ENCODE measurements at places on chromosomes 1 and 21.

DNA sequence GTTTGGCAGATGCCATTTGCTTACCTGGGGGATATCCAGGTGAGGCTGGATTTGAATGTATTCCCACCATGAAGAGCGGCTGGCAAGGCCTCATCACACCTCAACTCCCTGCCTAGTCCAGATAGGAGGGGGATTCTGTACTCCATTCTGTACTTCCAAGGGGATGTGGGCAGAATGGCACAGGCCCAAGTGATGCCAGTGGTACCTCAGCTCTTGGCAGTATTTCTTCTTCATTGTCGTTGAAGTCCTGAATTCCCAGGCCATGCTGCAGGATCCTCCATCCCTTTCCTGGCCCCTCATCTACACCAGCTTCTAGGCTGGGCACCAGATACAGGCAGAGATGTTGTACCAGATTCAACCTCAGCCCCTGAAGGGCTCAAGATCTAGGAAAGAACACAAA lies 47.9 kb downstream of the KLHDC7A start:
- DNase-seq = no peak

- DNase-seq = no peak
Measured at GRCh38 chr21:31326522-31327242, 17.4 kb downstream of the TIAM1 start.

DNA sequence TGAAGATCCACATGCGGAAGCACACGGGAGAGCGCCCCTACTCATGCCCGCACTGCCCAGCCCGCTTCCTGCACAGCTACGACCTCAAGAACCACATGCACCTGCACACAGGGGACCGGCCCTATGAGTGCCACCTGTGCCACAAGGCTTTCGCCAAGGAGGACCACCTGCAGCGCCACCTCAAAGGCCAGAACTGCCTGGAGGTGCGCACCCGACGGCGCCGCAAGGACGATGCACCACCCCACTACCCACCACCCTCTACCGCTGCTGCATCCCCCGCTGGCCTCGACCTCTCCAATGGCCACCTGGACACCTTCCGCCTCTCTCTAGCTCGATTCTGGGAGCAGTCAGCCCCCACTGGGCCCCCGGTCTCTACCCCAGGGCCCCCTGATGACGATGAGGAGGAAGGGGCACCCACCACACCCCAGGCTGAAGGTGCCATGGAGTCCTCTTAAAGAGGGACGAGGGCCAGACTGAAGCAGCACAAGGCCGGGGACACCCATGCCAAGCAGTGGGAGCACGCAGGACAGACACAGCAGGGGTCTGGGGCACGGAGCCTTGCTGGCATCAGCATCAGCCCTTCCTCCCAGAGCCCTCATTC lies 13.7 kb downstream of the ZBTB7B start:
- no peak for DNase-seq

- DNase-seq = peak; percentile 20
Measured at GRCh38 chr21:19340303-19340702, 936.7 kb upstream of the TMPRSS15 start.

DNA sequence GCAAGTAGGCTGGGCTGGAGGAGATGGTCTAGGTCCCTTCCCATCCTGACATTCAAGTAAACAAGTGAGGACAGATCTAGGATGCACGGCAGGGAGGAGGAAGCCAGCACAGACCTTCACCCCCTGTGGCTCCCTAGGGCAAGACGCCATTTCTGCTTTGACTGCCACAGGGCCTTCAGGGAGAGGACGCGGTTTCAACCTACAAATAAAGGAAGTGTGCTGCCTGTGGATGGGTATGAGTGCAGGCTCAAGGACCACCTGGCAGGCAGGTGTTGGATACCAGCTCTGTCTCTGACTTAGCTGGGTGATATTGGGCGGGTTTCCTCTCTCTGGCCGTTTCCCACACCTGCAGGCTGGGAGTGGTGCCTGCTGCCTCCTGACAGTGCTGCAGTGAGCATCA lies 16.2 kb downstream of the SLC2A1 start:
- no peak for DNase-seq

GRCh38 chr1:76191561-76191960 lies 117.0 kb downstream of the ST6GALNAC3 start:
- no peak for DNase-seq

DNA sequence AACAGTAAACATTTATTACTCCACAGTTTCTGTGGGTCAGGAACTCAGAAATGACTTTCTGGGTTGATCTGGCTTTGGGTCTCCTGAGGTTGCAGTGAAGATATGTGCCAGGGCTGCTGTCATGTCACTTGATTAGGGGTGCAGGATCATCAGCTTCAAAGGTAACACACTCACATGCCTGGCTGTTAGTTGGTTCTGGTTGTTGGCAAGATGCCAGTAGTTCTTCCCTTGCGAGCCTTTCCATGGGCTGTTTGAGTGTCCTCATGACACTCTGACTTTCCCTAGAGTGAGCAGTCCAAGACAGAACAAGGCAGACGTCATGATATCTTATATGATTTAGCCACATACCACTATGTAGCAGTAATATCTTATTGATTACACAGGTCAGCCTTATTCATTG lies 1.8 kb downstream of the SWT1 start:
- DNase-seq = peak; percentile 43

GRCh38 chr1:66223681-66224080 lies 310.3 kb upstream of the SGIP1 start:
- no peak for DNase-seq

DNA sequence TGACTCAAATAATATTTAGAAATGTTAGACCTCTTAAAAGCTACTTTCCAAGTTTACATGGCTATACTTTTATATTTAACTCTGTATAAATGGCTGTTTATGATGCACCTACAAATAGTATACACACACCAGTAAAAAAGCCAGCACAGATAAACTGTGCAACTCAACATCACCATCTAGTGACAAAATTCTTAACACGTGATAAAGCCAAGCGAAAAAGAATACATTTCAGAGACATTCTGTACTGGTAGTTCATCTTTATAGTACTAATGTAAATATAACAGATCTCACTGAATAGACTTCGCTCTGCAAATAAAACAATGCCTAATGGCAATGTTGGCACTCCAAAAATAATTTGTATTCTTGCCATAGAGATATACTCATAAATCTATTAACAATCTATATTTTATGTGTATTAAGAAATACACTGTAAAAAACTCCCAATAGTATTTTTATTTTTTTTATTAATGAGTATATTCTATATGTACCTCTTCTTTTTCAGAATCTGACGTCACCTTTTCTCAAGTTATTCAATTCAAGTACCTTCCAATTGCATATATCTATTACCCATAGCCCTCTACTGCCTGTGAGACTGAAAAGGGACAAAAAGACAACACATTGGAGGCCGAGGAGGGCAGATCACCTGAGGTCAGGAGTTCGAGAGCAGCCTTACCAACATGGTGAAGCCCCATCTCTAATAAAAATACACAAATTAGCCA lies 100.2 kb downstream of the DPYD start:
- peak; percentile 61 for DNase-seq

DNA sequence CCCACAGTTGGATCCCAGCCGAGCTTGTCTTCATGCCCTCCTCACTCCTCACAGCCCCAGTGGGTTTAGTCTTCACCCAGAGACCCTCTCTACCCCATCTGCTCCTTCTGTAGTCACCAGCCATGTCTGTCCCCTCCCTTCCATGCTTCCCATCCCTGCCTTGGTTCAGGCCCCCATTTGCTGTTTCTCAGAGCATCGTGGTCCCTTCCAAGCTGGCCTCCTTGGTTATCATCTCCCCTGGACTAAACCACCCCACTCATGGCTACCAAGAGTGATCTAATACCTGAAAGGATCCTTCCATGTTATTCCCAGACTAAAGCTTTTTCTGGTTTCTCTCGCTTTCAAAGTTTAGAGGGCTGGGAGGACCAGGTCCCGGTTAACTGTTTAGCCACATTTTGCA lies 8.3 kb downstream of the CNIH3 start:
- DNase-seq = no peak

GRCh38 chr1:103106426-103107341 lies 1.6 kb downstream of the COL11A1 start:
- DNase-seq = peak; percentile 36

GRCh38 chr1:204217648-204218000 lies 3.8 kb upstream of the GOLT1A start:
- DNase-seq = no peak

DNA sequence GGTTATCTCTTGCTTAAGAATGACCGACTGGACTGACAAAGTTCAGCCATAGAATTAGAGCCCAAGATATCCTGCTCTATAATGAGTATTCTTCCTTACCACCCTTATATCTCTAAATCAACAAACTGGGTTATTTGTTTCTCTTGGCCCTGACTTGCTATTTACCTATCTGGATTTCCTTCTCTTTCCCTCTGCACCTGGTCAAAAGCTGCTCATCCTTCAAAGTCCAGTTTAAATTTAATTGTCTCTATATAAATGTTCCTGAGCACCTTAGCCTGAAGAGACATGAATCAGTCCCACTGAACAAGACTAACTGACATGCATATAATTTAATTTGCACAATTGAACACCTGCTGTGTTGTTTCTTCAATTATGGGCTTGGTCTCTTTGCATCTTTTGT lies 127.1 kb upstream of the KCNJ15 start:
- peak; percentile 96 for DNase-seq

GRCh38 chr1:12692967-12693782 lies 22.7 kb upstream of the AADACL3 start:
- DNase-seq = no peak

DNA sequence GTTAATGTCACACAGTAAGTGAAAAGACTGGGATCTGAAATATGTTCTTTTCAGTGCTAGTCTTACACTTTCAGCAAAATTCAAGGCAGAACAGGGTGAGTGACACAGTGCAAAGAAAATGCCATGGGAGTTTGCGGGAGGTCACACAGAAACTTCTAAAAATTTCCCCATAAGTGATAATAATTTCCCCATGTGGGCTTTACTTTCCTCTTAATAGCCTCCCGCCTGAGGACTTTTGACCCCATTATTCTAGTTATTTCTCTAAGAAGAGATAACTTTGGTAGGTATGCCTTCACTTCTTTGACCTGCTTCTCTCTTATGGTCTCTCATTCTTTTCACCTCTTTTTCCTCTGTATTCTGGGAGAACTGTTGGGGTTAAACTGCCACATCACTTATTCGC lies 8.1 kb upstream of the DNAH14 start:
- DNase-seq = no peak

- DNase-seq = peak; percentile 88
Measured at GRCh38 chr1:232600424-232601258, 29.3 kb downstream of the SIPA1L2 start.

- DNase-seq = no peak
Measured at GRCh38 chr1:153365696-153366095, 8.0 kb downstream of the S100A9 start.

DNA sequence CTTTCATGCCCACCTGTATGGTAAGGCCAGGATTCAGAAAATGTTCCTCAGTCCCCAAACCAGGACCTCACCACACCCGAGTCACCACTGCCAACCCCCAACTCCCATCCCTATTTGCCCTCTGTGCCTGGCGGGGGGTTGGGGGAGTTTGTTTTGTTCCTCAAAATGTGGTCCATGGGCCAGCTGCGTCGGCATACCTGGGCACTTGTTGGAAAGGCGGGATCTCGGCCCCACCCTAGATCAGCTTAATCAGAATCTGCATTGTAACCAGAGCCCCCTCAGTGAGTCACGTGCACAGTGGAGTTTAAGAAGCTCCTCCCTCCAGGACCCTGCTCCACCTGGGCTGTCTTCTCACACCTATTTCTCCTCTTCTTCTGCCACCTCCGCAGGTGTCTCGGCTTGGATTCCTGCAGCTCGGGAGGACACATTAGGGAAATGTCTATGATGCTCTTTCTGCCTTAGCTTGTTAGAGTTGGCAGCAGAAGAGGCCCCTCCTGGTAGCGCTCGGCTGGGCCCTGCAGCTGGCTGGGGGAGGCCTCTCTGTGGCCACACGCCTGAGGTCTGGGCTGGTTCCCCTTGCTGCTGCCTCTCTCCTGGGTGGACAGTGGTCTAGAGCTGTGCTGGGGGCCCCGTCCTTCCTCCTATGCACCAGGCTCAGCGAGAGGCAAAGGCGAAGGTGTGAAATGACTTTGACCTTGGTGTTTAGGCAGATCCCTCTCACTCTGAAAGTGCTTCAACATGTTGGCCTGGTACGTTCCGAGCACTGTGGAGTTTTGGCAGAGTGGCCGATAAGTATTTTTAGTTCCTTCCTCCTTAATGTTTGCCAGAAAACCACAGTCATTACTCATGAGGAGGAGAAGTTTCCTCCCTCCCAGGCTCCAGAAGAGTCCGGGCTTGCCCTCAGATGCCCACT lies 41.8 kb upstream of the CAMTA1 start:
- DNase-seq = peak; percentile 4

GRCh38 chr1:79614762-79615161 lies 608.2 kb upstream of the ADGRL4 start:
- no peak for DNase-seq

- no peak for DNase-seq
Measured at GRCh38 chr21:28644762-28645161, 347.9 kb downstream of the LTN1 start.

DNA sequence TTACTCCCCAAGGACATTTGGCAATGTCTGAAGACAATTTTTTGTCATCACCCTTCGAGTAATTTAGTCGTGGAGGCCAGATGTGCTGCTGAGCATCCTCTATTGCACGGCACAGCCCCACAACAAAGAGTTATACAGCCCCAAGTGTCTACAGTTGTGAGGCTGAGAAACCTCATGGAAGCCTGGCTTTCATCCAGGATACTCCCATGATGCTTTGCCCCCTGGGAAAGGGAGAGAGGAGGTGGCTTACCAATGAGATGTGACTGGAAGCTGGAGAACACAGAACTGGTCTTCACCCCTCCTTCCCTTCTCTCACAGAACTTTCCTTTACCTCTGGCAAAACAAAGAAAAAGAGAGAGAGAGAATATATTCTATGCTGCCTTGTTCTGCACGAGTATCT lies 150.9 kb upstream of the VAMP3 start:
- no peak for DNase-seq

GRCh38 chr1:232978091-232978634 lies 27.8 kb downstream of the NTPCR start:
- no peak for DNase-seq

DNA sequence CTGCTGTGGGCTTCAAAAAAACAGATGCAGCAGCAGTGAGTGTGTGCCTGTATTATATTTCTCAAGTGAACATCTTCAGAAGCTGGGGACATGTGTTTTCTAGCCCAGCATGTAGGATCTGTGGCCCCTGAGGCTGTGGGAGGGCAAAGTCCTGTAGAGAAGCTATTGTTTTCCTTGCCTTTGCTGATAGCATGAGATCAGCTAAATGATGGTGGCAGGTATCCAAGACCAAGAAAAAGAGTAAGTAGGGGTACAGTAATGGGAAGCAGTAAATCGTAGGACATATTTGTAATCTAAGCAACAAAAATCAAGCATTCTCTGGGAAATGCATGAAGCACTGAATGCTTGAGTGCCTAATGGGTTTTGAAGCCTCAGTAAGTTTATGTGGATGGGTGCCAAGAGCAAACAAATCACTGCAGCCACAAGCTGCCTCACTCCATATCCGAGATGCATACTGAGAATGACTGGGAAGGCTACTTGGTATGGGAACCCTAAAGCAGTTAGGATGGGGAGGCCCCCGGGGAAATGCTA lies 98.3 kb downstream of the CD58 start:
- peak; percentile 99 for DNase-seq

DNA sequence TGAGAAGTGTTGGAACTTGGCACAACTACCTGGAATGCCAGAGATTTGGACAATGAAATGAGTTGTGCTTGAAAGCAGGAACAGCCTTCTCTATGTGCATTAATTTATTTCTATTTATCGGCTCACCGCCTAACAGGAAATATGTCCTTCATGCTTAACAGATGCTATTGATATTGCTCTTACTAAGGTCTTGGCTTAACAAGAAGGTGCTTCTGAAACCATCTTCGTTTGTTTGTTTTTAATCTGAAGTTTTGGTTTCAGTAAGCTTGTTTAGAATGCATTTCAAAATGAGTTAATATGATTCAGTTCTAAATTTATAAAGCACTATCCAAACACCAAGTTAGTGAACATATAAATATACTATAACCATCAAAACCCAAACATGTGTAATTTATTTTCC lies 898.3 kb upstream of the B3GALT2 start:
- DNase-seq = no peak
